ENCODE measurements at places on chromosomes 11 and 22. TPM values are rescaled to one million over a fixed set of nuclear protein-coding genes. Genes with fewer than 3 reads are reported as not detected.

EHF gene
- 296 TPM for total RNA-seq

SLCO2B1 gene
- total RNA-seq, result 6.7 TPM

PIH1D2 gene
- total RNA-seq, result 0.72 TPM

MUC2 gene
- not detected for total RNA-seq

FXYD6 gene
- 0.72 TPM for total RNA-seq

TRIM48 gene
- total RNA-seq, result not detected

TPCN2 gene
- total RNA-seq, result 7.0 TPM

RAB3IL1 gene
- total RNA-seq, result 1.9 TPM

TMEM191B gene
- 1.1 TPM for total RNA-seq

EFCAB6 gene
- total RNA-seq, result 1.1 TPM

OR52I1 gene
- total RNA-seq, result not detected

ASRGL1 gene
- 1.9 TPM for total RNA-seq

VSTM5 gene
- total RNA-seq, result 2.4 TPM

FREY1 gene
- 2.6 TPM for total RNA-seq

CALCA gene
- total RNA-seq, result not detected

KCNK7 gene
- total RNA-seq, result 3.2 TPM

TBX1 gene
- 13.4 TPM for total RNA-seq

ZNF214 gene
- total RNA-seq, result 0.85 TPM

CHRM1 gene
- total RNA-seq, result not detected

SUSD2 gene
- total RNA-seq, result 0.24 TPM

PLAAT2 gene
- 0.64 TPM for total RNA-seq

POU2AF2 gene
- not detected for total RNA-seq

TMA7B gene
- not detected for total RNA-seq

FZD4 gene
- 0.85 TPM for total RNA-seq

NOX4 gene
- 0.64 TPM for total RNA-seq

SCGB1D2 gene
- not detected for total RNA-seq

TXN2 gene
- total RNA-seq, result 12.6 TPM
